Endothelial cell (in vitro differentiated cells): ENCODE measurements at places on chromosomes 7 and 10.

DNA sequence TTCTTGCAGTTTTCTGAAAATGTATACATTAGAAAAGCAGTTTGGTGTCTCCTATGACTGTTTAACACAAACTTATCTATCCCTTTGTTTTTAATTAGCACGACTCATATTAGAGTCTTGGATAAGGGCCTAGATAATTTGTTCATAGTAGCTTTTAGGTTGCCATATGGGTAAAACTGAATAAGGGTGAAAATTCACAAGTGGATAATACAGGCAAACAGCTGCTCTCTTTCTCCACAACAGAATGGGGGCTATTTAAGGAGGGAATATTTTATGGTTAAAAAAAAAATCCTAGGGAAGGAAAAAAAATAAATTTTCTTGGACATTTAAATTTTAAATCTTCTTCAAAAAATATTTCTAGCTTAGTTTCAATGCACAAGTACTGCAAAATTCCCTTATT lies 1416.1 kb downstream of the GATA3 start:
- H3K27ac ChIP-seq = no peak overlapping the region
- H3K27me3 ChIP-seq = no peaks in the 10 kb centered on the region
- no peaks in the 10 kb centered on the region for H3K4me1 ChIP-seq
- H3K4me3 ChIP-seq = no peak overlapping the region

DNA sequence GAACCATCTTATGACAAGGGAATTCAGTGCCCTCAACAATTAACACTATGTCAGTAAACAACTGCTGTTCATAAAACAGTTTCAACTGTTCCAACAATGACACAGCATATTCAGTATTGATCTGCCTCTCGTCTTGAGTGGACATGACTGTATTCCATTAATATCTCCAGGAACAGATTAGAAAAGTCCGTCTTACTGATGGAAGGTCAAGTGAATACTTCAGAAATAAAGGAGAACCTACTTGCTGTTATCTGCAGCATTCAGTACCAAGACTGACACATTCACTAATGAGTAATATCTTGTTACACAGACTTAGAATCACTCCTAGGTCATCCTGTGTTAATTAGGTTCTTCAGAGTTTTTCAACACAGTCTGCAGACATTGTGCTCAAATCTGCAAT lies 12.1 kb downstream of the KBTBD2 start:
- DNase-seq = no peak
- peak overlapping the region; percentile 0 for H3K4me3 ChIP-seq
- H3K27me3 ChIP-seq = peaks cover 4% of the 10 kb centered on the region
- no peak overlapping the region for H3K27ac ChIP-seq

- H3K4me3 ChIP-seq = no peak overlapping the region
- DNase-seq = no peak
- H3K4me1 ChIP-seq = no peaks in the 10 kb centered on the region
These were observed 8.4 kb upstream of the URGCP start for GRCh38 chr7:43914795-43915194.

GRCh38 chr7:157622000-157622399 lies 285.2 kb downstream of the DNAJB6 start:
- H3K27me3 ChIP-seq = peaks cover 10% of the 10 kb centered on the region
- H3K4me1 ChIP-seq = no peaks in the 10 kb centered on the region
- H3K27ac ChIP-seq = no peak overlapping the region
- H3K36me3 ChIP-seq = peaks cover 30% of the 10 kb centered on the region

DNA sequence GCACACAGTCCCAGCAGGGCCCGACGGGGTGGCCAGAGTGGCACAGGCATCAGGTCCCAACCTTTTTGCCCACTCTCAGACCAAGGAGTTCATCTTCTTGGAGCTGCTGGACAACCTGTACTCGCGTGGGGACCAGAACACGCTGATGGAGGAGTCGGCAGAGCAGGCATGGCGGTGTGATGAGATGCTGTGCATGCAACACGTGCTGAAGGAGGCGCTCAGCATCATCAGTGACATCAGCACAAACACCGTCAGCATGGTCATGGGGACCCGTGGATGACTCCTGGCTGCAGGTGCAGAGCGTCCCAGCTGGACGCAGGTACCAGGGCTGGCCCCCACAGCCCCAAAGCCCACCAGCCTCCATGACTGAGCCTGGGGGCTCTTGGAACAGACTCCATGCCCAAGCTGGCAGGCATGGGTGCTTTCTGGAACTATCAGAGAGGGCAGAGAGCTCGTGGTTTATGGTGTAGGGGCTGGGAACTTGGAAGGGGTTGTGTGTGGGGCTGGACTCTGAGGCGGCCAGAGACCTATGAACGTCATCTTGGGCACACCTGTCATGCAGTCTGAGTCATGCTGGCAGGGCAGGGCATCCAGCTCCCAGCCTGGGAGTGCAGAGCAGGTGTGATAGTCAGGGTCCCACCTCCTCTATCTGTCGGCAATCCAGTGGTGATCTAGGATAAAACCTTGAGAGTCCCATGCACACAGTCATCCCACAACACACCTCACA lies 8.2 kb upstream of the MTPAP start:
- H3K36me3 ChIP-seq = no peaks in the 10 kb centered on the region
- no peaks in the 10 kb centered on the region for H3K4me1 ChIP-seq
- no peak overlapping the region for H3K27ac ChIP-seq
- no peak for DNase-seq
- H3K4me3 ChIP-seq = no peak overlapping the region

DNA sequence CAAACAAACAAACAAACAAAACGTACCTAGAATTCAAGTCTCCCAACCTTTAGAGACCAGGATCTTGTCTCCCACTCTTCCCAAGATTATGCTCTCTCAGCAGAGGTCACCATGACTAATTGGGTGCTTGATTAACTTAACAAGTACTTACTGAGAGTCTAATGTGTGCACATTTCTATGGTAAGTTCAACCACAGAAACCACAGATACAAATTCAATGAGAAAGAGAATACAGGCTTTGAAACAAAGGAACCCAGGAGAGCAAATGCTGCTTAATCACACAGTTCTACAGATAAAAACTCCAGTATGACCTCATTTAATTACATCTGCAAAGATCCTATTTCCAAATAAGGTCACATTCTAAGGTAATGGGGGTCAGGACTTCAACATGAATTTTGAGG lies 142.8 kb downstream of the DNAJC1 start:
- H3K4me3 ChIP-seq = no peak overlapping the region
- DNase-seq = no peak
- H3K27me3 ChIP-seq = no peaks in the 10 kb centered on the region
- no peaks in the 10 kb centered on the region for H3K36me3 ChIP-seq
- no peaks in the 10 kb centered on the region for H3K4me1 ChIP-seq

DNA sequence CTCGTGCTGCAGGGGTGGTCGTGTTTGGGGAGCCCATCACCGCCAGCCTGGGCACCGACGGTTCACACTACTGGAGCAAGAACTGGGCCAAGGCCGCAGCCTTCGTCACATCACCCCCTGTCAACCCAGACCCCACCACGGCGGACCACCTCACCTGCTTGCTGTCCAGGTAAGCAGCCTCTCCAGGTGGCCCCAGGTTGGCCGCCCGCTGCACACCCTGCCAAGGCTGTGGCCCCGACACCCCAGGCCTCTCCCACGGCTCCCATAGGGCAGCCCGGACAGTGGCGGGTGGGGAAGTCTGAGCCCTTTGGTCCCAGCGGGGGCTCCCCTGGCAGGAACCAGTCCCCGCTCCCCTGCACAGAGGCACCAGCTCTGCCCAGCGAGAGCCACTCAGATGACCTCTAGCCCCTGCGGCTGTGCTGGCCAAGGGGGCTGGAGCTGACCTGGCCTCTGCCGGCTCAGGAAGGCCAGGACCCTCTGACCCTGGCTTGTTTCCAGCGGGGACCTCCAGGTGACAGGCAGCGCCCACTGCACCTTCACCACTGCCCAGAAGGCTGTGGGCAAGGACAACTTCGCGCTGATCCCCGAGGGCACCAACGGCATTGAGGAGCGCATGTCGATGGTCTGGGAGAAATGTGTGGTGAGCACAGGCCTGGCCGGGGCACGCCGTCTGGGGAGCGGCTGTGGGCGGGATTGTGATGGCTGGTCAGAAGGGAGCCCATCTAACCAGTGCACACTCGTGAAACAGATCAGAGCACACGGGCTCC lies 13.8 kb downstream of the DPYSL4 start:
- DNase-seq = no peak
- no peak overlapping the region for H3K4me3 ChIP-seq
- H3K27me3 ChIP-seq = peaks cover 6% of the 10 kb centered on the region
- no peaks in the 10 kb centered on the region for H3K4me1 ChIP-seq
- no peak overlapping the region for H3K27ac ChIP-seq

DNA sequence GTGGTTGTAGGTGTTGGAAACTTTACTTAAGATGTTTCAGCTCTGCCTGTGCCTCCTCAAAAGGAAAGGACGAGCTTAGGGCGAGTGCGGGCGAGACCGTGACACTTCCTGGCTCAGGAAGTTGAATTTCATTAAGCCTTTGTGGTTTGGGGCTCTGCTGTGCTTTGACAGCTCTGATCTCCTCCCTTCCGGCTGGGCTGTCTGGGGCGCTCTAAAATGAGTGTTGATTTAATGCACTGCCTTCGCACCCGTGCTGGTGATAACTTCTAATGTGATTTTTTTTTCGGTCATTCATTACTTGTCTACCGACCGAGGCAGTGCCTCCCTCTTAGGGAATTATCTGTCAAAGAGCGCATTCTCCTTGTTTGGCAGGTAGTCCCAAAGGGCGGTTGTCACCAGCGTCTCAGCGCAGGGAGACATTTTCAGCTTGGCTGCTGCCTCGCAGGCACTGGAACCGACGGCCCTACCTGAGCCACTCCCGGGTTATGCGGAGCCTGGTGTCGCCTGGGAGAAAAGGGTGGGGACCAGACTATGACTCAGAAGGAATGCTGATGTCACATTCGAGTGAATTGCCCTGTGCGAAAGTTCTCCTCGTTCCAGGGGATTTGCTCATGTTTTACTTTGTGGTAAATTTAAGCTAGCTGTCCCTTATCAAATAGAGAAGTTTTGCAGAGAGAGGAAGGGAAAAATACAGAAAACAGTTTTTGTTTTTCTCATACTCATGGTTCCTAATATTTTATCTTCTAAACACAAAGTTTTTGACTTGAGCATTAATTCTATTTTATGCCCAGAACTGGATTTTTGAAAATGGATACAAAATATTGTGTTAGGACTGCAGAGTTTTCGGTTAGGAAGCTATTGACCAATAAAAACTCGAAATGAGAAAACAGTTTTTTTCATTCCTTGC lies 920 bp downstream of the TES start:
- DNase-seq = peak; percentile 33
- H3K27ac ChIP-seq = peak overlapping the region; percentile 95
- H3K36me3 ChIP-seq = peaks cover 7% of the 10 kb centered on the region
- peaks cover 23% of the 10 kb centered on the region for H3K4me1 ChIP-seq
- H3K27me3 ChIP-seq = peaks cover 3% of the 10 kb centered on the region
- H3K4me3 ChIP-seq = peak overlapping the region; percentile 97

- peak within 1 kb of the TSS; percentile 68 for H3K27ac ChIP-seq
- peak; percentile 67 for DNase-seq
- H3K27me3 ChIP-seq = no peaks in the 10 kb centered on the region
- peaks cover 5% of the 10 kb centered on the region for H3K4me1 ChIP-seq
- no peaks in the 10 kb centered on the region for H3K36me3 ChIP-seq
These were observed at the start of gene RNLS for GRCh38 chr10:88582806-88583583. TSS of gene RNLS (minus strand) at chr10:88583318.

- no peak overlapping the region for H3K27ac ChIP-seq
- peaks cover 26% of the 10 kb centered on the region for H3K4me1 ChIP-seq
- no peaks in the 10 kb centered on the region for H3K36me3 ChIP-seq
- no peak overlapping the region for H3K4me3 ChIP-seq
- DNase-seq = no peak
These were observed 47.7 kb downstream of the ZNF277 start for GRCh38 chr7:112254156-112254555.

DNA sequence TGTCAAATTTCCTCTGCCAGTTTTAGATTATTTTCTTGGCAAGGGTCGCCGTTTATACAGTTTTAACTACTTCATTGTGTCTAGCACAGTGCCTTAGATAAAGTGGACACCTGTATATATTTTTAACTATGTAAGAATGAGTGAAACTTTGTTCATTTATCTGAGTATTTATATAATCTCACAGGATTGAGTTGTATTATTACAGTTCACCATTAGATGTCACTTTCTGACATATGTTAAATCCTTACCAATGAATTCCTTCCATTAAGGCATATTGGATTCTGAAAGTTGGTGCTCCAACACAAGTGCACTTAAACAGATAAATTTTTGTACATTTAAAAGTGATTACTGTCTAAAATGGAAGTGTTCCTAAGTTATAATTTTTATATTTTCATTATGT lies 43.0 kb downstream of the ZMYND11 start:
- no peak overlapping the region for H3K27ac ChIP-seq
- peaks cover 6% of the 10 kb centered on the region for H3K36me3 ChIP-seq
- H3K4me1 ChIP-seq = peaks cover 7% of the 10 kb centered on the region
- no peak overlapping the region for H3K4me3 ChIP-seq
- H3K27me3 ChIP-seq = no peaks in the 10 kb centered on the region
- DNase-seq = no peak
